Suppressor macrophage (primary cell): ENCODE measurements at places on chromosomes 2 and 18.

DNA sequence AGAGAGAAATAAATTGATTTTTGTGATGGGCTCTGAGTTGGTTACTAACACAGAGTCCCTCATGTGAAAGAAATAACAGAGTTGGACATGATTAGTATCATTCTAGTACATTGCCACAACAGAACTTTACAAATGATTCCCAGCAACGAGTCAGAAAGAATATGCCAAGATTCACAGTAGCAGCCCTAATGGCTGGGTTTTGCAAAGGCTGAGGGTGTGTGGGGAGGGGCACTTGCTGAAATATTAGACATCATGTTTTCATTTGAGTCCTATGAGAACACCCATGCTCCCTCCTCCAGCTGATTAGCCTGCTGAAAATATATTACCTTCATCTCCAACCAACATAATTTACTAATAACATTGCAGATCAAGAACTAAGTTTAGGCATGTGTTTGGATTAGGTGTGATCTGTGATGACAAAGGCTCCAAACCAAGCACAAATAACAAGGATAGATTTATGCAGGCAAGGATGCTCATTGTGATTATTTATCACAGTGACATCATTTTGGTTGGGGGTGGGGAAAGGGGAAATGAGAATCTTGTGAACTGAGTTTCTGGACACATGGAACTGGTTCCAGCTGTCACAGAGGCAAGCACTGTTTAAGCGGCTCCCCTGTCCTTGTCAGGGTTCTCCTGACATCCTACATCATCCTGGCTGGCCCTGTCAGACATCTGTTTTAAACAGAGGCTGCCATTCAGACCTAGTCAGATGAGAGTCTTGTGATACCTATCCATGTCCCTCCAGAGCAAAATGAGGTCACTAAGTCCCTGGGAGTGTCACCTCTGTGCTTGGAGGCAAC lies 205.8 kb upstream of the NCKAP5 start:
- no peak for DNase-seq

DNA sequence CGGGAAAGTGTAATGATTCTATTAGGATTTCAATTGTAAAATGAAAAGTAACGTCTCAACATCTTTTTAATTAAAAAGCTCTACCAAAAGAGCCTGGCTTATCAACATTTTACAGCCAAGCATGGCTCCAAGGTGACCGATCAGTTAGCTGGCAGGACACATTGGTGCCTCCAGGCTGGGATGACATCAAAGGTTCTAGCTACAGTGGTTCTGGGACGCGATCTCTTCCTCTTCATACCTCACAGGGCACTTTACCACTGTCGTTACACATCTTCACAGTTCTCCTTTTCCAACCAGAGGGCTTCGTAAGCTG lies 693 bp downstream of the ORC2 start:
- DNase-seq, result no peak

DNA sequence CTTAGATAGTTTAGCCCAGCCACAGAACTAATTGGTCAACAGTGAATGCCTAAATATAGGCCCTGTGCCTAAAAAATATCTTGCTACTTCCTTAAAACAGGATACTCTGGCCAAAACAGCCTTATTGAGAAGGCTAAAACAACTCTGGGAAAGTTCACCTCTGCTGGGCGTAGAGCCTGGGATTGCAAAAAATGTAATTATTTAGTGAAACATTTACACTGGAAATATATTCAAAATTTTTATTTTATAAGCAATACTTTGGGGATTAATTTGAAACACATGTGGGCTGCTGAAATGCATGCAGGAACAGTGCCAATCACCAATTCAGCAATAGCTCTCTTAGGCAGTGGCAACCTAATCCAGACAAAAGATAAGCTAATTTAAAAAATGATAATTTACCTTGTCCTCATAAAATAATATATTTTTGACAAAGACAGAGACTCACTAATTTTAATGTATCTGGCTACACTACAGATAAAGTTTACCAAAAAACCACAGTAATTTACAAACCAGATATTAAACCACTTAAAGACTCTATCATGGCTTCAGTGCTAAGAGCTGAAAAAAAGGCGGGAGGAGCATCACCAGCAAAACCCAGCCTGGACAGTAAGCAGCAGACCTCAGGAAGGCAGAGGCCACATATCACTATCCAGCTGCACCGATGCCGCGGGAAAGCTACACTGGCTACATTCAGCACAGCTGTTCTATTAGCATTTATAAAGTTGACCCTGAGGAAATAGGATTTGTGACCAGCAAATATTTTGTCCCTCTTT lies 18.5 kb downstream of the TRAK2 start:
- DNase-seq, result peak; percentile 8

DNA sequence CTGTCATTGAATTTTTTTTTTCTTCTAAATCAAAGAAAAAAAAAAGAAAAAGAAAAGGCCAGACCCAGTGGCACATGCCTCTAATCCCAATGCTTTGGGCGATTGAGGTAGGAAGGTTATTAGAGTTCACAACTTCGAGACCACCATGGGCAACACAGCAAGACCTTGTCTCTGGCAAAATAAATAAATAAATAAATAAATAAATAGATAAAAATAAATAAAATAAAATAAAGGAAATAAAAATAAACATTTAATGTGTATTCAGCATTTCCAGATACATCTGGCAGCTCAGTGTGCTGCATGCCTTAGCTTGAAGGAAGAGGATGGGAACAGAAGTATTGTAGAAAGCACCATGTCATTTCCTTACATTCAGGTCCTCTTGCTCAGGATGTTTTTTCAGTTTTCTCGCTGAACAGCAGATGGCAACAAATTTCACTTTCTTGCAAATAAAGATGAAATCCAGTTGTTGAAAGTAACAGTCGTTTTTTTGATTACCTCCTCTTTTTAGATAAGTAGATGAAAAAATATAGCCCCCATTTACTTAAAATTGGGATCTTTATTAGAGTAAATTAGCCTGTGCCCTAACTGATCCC lies 25.7 kb upstream of the FAM178B start:
- peak; percentile 73 for DNase-seq

GRCh38 chr2:235047171-235048160 lies 95.6 kb downstream of the SH3BP4 start:
- peak; percentile 16 for DNase-seq

DNA sequence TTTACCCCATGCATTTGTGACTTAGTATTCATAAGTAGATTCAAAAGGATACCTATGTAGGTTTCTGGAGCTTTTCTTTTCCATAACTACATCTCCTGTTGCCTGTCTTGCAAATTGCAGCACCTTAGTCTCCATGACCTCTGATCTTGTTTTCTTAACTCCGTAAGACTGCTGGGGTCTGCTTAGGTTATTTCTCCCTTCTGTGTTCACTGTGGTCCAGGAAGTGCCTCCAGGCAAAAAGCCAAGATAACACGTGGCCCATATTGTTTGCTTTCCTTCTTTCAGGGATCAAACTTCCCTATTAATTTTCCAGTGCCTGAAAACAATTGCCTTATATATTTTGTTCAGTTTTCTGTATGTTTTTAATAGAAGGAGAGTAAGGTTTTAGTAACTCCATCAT lies 86.4 kb downstream of the GCA start:
- peak; percentile 2 for DNase-seq

DNA sequence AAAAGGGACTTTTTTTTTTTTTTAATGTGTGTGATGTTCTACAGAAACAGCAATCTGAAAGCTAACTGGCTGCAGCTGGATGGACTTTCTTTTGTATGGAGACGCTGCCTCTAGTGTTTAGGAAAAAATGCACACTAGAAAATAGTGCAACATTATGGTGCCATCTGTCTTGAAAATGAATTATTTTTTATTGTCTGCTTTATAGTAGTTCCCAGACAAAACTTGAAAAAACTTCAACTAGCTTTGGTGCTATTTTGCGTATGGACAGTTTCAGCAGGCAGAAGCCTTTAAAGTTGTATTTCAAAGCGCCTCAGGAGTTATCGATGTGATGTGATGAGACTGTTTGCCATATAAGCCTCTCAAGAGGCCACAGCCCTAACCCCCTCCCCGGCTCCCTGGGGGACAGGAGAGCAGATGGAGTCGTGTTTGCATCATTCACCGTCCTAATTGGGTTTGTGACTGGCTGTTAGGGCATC lies 86.9 kb downstream of the LTBP1 start:
- DNase-seq, result no peak

GRCh38 chr2:72895759-72896281 lies 8.6 kb downstream of the SPR start:
- no peak for DNase-seq

- no peak for DNase-seq
Measured at GRCh38 chr2:38254796-38255195, 122.3 kb downstream of the ATL2 start.

- DNase-seq, result peak; percentile 64
Measured at GRCh38 chr2:118881490-118882129, 34.2 kb upstream of the EN1 start.

DNA sequence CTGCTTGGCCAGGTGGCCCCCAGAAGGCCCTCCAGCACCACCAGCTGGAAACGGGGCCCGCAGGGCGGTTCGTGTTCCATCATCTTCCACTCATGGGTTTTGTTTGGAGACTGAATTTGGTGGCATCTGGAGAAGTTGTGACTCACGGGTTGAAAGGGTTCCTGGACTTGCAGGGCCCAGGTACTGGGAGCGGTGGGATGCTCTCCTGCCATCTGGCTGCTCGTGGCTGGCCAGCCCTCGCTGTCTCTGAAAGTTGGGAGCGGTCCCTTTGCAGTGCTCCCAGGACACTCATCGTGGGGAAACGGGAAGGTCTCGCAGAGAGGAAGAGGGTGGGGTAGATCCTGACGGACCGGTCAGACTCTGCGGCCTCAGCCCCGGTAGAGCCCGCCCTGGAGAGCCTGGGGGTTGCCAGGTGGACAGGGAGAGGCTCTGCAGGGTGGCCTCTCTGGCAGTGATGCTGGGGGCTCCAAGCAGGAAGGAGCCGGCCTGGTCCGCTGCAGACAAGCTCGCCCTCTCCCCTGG lies 47.5 kb downstream of the TWIST2 start:
- no peak for DNase-seq

GRCh38 chr2:151367571-151367970 lies 10.2 kb downstream of the TNFAIP6 start:
- no peak for DNase-seq

GRCh38 chr2:198186257-198186656 lies 381.9 kb downstream of the PLCL1 start:
- DNase-seq, result no peak

DNA sequence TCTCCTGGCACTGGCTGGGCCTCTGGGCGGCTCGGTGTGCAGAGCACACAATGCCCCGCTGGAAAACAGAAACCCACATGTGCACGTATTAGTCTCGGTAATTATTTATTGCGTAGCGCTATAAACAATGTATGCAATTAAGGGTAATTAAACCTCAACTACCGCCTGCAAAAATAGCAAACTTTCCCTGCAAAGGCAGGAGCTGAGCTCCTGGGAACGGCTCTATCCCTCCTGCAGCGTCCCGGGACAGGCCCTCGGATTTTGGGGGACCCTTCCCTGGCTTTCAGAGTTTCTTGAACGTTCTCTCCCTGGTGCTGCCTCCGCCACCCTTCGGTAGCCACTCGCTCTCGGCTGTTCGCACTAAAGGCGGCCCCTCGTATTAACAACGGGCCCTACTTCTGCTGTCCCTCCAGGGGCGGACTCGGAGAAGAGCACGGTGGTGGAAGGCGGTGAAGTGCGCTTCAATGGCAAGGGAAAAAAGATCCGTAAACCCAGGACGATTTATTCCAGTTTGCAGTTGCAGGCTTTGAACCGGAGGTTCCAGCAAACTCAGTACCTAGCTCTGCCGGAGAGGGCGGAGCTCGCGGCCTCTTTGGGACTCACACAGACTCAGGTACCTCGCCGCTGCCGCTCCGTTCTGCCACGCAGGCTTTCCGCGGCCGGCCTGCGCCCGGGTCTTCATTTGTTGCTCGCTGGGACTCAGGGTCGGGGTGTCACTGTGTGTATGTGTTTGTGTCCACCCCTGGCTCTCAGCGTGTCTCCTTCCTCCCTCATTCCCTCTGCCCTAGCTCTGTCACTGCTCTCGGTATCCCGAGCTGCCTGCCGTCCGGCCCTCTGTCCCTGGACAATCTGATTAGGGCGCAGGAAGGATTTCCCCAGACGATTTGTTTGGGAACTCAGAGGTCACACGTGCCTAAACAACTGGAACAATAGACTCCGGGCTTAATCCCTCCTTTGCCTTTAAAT lies 1.2 kb downstream of the DLX1 start:
- DNase-seq, result no peak
